Stimulated activated naive CD8-positive, alpha-beta T cell treated with anti-CD3 and anti-CD28 coated beads, Interleukin-15, Interleukin-2, amounts not matched to agents 100 U/mL and 50 U/mL, for 24 hours (primary cell): ENCODE measurements at places on chromosomes 3 and 15.

DNA sequence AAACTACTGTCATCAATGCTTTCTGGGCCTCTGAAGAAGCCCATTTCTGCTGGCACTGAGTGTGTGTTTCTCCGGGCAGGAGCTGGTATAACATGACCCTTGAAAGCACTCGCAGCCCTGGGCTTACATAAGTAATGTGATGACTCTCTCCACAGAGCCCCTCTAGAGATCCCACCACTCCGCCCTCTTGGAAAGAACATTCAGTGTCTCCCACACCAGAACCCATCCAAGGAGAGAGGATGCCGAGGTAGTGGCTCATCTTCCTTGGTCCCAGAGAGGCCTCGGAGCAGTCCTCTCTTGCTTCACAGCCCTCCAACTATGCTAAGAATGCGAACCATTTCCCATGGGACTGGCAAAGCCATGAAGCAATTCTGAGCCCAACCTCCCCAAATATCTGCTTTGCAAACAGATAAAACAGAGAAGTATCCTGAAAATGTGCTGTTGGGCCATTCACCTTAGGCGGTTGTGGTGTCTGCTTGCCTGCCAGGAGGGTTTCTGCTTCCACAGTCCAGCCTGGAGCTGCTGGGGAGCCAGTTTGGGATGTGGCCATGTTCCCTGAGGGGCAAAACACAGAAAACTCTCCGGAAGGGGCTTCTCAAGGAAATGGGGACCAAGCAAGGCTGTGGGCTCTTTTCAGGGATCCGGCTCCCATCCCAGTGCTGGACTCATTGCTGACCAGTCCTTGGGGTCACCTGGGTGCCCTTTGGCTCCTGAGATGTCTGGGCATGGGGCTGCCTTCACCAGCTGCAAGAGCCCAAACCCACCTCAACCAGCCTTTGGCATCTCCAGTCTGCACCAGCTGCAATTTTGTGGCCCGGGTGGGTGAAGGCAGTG is 47.3 kb downstream of the AMOTL2 start:
- no peak for DNase-seq

DNA sequence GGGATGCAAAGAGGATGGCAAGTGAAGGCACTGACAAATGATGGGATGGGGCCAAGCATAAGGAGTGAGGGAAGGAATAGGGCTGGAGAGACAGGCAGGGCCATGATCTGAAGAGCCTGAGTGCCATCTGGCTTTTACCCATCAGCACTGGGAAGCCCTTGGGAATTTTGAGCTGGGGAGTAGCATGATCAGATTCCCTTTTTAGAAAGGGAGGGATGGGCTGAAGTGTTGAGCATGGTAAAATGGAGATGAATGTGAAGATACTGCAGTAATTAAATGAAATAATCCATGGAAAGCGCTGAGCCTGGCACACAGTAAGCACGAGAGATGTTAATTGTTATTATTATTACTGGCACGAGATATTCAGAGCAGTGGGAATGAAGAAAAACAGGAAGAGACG is 9.9 kb downstream of the RBP1 start:
- DNase-seq, result no peak

DNA sequence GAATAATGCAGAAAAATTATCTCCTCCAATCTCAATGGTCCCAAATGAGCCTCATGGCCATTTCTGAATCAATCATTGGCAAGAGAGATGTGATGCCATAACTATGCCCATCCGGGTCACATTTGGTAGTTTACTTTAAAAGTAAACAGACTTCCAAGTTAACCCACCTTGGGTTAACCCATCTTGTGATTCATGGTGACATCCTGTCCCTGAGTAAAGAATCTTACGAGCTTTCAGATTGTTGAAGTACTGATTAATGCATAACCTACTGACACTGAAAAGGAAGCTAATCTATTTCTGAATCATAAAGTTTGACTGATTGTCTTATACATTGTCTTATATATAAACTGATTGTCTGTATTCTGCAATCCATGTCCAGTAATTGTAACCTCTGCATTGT is 467.2 kb upstream of the AGTR1 start:
- no peak for DNase-seq

GRCh38 chr15:76904461-76905012 is 603 bp downstream of the SCAPER start:
- peak; percentile 21 for DNase-seq

- DNase-seq, result no peak
Observed at GRCh38 chr3:130480736-130481135, 36.2 kb upstream of the COL6A6 start.

DNA sequence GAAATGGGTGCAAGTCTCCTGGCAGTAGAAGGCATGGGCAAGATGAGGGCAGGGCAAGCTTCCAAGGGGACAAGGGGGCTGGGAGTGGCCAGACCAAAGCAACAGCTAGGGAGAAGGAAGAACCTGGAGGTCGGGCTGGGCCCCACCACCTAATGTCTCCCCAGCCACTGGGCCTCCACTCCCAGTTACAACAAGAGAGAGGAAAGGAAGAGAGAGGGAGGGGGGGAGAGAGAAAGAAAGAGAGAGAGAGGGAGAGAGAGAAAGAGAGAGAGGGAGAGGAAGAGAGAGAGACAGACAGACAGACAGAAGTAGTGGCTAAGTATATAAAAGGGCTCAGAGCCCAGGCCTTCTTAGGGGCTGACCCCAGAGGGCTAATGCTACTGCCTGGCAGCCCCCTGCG is 6.9 kb downstream of the DUSP7 start:
- no peak for DNase-seq

- DNase-seq, result no peak
Observed at GRCh38 chr3:14415501-14415900, 13.1 kb downstream of the SLC6A6 start.

DNA sequence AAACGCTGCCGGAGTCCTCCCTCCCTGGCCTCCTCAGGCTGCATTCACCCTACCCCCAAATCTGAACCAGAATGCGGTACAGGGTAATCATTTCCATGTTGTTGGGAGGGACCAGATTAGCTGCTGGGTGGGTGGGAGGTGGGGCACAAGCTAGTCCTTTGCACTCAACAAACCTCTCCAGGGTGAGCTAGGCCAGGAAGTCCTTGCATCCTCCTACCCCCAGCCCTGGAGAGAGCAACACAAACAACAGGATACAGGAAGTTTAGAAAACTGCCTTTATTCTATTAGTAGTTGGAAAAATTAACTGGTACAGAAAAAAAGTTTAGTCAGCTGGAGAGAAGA is 702 bp upstream of the GPX1 start:
- no peak for DNase-seq

DNA sequence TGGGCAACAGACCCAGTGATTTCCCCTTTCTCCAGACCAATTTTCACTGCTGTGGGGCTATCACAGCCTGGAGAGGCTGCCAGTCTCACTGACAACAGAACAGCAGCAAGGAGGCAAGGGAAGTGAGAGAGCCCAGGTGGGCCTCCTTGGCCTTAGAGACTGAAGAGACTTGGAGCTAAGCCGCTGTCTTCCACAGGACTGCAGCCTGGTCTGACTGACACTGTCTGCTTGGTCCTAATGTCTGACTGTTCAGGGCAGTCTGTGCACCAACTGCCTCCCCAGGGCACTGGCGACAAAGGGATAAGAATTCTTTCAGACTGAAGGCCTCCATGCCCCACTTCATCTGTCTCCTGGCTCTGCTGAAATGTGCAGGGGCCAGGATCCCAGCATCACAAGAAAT is 11.5 kb downstream of the POMGNT2 start:
- DNase-seq, result no peak

- no peak for DNase-seq
Observed at GRCh38 chr15:45126535-45127158, 3.0 kb downstream of the DUOXA1 start.

GRCh38 chr3:192904632-192905289 is 12.9 kb downstream of the MB21D2 start:
- DNase-seq, result no peak

- no peak for DNase-seq
Observed at GRCh38 chr3:188789251-188789650, 382.5 kb upstream of the TPRG1 start.

- DNase-seq, result no peak
Observed at GRCh38 chr3:117811786-117812185, 1102.2 kb downstream of the TUSC7 start.

GRCh38 chr3:58464866-58465265 is 27.0 kb upstream of the KCTD6 start:
- no peak for DNase-seq

GRCh38 chr3:129046037-129046731 is 14.4 kb upstream of the GP9 start:
- DNase-seq, result no peak

GRCh38 chr3:63492464-63492863 is 160.0 kb upstream of the SNTN start:
- no peak for DNase-seq
